ENCODE measurements at places on chromosomes 13 and 19. TPM values are rescaled to one million over a fixed set of nuclear protein-coding genes. Genes with fewer than 3 reads are reported as not detected.

- no peak for DNase-seq
Measured at GRCh38 chr13:51297556-51297955, 41.9 kb upstream of the SERPINE3 start.

GRCh38 chr13:38952827-38953226 is 37.8 kb downstream of the STOML3 start:
- no peak for DNase-seq

GRCh38 chr13:46405457-46405856 is 18.4 kb upstream of the RUBCNL start:
- DNase-seq, result no peak

GRCh38 chr13:28316129-28316528 is 177.8 kb downstream of the PAN3 start:
- DNase-seq, result no peak

DNA sequence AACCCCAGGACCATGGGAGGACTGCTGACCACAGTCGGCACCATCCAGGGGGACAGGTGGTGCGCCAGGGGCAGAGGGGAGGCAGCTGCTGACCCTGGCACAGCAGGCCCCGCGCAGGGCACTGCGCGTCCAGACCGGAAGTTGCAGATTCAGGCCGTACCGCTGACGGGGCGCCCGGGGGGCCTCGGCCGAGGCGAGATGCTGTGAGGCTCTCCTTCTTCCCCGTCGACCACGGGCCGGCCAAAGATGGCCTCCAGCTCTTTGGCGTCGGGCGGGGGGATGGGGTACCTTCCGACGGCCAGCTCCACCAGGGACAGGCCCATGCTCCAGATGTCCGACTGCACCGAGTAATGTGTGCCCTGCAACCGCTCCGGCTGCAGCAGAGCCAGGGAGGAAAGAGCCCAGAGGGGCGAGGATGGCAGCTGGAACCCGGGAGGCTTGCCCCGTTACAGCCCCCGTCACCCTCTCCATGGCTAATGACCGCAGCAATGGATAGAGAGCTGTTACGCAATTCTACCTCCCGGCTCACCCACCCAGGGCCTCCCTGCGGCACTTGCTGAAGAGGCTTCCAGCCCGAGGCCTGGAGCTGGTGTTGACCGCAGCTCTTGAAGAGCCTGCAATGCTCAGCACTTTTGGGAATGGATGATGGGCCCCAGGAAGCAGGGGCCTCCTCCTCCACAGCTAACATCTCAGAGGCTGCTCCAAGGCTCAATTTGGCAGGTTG is 24.7 kb downstream of the MAP2K2 start:
- no peak for DNase-seq

DNA sequence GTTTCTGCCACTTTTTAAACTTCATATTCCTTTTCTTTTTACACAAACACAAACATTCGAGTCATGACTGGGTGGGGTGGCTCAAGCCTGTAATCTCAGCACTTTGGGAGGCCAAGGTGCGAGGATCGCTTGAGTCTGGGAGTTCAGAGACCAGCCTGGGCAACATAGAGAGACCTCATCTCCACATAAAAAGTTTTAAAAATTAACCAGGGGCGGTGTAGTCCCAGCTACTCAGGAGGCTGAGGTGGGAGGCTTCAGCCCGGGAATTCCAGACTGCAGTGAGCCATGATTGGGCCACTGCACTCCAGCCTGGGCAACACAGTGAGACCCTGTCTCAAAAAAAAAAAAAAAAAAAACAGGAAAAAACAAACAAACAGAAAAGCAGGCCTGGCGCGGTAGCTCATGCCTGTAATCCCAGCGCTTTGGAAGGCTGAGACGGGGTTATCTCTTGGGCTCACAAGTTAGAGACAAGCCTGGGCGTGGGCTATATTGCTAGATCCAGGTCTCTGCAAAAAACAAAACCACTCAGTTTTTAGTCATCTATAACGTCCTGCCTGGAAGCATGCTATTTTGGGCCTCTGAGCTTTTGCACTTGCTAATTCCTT is 583 bp upstream of the BAX start:
- DNase-seq, result no peak

DNA sequence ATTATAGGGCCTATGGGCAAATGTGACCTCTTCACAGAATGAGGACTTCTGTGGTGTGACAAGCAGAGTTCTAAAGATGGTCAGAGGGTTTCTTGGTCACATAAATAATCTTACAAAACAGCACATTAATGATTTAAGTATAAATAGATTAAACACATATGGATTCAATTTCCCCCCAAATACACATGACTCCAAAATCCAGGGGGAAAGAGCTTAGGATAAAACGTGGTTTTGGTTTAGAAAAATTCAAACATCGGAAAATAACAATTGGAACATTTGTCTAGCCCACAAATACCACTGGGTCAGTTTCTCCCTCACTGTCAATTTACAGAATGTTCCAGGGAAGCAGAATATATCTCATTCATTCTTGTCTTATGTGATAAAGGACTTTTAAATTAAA is 283.1 kb downstream of the COG6 start:
- no peak for DNase-seq

DNA sequence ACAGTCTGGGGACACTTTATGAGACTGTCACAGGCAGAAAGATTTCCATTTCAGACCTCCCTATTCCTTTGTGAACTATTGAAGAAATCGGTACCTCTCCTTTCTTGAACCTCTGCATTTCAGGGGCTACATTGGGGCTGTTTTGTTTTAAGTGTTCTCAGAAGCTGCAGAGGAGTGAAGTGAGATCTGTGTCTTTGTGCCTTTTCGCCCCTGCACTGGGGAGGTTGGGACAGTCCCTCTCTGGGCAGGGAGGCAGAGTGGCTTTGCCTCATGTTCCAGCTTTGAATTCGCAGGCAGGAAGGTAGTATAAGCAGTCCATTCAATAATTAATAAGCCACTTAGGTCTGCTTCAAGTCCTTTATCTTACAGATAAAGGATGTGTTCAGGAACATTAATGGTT is 9.5 kb upstream of the AMER2 start:
- no peak for DNase-seq

DNA sequence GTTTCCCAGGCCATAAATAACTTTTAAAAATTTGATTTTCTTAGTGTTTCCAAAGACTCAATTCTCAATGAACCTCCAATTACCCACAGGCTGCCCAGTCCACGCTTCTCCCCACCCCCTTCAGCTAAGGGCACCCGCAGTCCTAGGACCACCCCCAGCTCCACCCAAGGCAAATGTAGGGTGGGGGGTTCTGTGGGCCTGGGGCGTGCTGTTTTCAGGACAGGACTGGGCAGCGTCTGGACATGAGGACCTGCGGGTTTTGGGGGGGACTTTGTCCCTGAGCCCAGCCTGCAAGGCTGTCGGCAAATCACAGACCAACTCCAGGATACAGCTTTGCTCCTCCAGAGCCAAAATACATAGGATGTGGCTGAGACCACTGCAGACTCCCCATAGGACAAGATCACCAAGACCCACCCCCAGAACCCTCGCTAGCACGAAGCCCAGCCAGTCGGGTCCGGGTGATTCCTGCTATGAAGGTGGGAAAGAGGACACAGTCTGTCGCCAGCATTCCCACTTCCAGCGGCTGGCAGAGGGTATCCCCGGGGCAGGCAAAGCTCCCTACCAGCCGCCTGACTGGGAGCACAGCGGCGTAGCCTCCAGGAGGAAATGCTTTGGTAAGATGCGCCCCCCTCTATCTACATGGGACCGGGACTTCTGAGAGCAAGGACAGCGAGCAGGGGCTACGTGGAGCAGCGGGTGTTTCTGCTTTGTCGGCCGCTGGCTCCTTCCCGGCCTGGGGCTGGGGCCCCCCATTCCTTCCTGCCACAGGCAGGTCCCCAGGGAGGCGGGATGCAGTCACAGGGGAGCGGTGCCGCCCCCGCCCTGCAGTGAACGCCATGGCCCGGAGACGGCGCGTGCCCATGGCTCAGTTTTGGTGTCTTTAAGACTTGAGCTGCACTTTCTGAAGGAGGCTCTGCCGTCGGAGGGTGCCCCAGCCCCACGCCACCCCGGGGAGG is 1.6 kb upstream of the TIMM13 start:
- no peak for DNase-seq

GRCh38 chr19:3483226-3483628 is at the start of gene SMIM44:
Gene SMIM44, minus strand, starts transcription at chr19:3483441. Its CDS starts 38 bp downstream, at chr19:3483403.
- no peak for DNase-seq

GRCh38 chr13:110347535-110348308 is 40.6 kb downstream of the COL4A2 start:
- DNase-seq, result no peak

DNA sequence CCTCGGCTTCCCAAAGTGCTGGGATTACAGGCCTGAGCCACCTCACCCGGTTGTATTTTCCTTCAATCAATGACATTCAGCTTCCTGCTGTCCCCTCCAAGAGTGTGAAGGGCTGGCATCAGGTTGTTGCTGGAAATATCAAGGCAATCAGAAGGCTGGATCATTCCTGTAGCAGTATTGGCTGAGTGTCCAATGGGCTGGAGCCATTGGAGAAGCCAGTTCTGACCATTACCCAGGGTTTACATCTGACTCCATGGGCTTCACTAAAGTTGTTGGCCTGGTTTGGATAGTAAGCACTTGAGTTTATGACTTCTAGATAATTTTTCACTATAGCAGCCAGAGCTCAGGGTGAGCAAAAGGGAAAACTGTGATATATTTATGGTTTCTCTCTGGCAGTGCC is 137.0 kb downstream of the DLEU7 start:
- DNase-seq, result no peak

DNA sequence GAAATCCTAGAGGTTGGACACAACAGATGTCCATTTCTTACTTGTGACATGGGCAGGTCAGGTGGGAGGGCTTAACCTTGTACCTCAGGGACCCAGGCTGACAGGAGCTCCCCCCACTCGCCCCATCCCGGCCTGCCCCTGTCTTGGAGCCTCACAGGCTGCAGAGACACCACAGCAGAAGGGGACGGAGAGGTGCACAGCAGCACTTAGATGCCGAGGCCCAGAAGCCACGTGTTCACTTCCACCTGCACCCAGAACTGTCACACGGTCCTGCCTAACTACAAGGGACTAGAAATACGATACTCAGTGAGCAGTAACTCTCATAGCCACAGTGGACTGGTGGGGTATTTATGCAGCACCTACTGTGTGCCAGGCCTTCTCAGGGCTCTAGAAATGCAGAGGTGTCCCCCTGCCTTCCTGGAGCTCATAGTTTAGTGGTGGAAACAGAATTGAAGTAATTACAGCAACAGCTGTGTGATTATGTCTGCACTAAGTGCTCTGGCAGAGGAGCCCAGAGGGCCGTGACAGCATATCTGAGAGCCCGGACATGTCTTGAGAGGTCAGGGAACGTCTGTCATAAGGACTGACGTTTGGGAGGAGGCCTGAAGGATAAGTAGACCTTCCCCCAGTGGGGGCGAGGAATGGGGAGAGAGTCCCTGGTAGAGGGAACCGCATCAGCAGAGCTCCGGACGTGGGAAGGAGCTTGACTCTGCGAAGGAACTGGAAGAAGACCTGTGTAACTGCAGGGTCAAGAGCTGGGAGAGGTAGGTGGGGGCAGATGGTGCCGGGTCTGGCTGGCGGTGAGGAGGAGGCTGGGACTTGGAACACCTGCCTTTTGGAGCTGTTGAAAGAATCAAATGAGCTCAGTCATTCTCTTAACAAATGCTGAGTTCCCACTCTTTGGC is 130.0 kb downstream of the SIPA1L3 start:
- no peak for DNase-seq

DNA sequence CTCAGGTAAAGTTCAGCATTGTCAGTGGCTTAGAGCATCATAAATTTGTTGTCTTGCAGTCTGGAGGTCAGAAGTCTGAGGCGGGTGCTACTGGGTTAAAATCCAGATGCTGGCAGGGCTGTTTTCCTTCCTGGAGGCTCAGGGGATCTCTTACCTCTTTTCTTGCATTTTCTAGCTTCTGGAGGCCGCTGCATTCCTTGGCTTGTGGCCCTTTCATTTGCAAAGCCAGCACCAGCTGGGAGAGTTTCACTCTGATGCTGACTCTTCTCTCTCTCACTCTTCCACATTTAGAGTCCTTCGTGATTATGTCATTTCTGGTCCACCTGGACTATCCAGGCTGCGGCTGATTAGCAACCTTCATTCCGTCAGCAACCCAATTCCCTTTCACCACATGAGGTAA is 38.1 kb upstream of the SLC10A2 start:
- DNase-seq, result no peak

DNA sequence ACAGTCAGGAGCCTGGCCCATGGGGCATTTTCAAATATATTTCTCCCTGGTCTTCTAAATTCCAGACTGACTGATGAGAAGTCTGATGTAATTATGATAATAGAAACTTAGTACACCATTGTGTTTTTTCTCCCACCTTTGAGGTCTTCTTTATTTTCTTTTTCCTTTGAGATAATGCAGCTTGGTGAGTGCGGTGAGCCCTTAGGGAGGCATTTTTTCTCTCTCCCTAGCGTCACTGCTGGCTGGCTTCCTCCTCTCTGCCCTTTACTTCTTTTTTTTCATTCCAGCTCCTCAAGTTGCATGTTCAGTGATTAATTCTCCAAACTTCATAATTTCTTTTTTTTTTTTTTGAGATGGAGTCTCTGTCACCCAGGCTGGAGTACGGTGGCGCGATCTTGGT is 12.8 kb upstream of the CDC42EP5 start:
- no peak for DNase-seq

DNA sequence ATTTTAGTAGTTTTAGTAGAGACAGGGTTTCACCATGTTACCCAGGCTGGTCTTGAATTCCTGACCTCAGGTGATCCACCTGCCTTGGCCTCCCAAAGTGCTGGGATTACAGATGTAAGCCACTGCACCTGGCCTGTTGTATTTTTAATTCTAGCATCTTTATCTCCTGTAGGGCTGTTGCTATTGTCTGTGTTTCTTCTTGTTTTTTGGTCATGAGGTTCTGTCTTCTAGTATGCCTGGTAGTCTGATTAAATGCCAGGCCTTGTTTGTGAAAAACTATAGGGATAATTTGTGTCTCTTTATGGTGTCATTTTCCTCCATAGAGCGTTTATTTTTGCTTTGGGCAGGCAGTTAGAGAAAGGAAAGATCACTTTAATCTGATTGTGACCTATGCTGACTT is 3.1 kb downstream of the ARHGEF18 start:
- no peak for DNase-seq

DNA sequence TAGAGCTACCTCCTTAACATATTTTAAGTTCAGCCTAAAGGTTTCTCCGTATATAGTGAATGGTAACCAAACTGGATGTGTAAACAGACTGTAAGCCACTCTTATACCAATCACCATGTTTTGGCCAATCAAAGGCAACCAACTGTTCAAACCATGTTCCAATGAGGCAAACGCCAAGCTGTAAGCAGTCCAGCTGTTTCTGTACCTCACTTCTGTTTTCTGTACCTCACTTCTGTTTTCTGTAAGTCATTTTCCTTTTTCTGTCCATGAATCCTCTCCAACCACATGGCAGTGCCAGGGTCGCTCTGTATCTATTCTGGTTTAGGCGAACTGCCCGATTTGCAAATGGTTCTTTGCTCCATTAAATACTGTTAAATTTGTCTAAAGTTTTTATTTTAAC is 24.4 kb downstream of the COMMD6 start:
- DNase-seq, result no peak

- DNase-seq, result no peak
Measured at GRCh38 chr13:80444240-80445015, 103.5 kb upstream of the SPRY2 start.

The KCNN1 gene
- not detected for total RNA-seq

The MCEMP1 gene
- not detected for total RNA-seq

The NANOS3 gene
- total RNA-seq, result not detected

The APOC4 gene
- not detected for total RNA-seq

The ZNF667 gene
- 12.1 TPM for total RNA-seq

The IL27RA gene
- 54.2 TPM for total RNA-seq

The PET100 gene
- 124 TPM for total RNA-seq

The KLK8 gene
- not detected for total RNA-seq

The MBD3L3 gene
- not detected for total RNA-seq

The TPTE2 gene
- not detected for total RNA-seq

The ADGRE3 gene
- total RNA-seq, result not detected

The ATP12A gene
- total RNA-seq, result not detected

Measured in naive thymus-derived CD8-positive, alpha-beta T cell (primary cell).